ENCODE measurements at places on chromosomes 1 and 21.
A peak's percentile ranks its signal among the peaks of the same experiment; 100 is the strongest.

DNA sequence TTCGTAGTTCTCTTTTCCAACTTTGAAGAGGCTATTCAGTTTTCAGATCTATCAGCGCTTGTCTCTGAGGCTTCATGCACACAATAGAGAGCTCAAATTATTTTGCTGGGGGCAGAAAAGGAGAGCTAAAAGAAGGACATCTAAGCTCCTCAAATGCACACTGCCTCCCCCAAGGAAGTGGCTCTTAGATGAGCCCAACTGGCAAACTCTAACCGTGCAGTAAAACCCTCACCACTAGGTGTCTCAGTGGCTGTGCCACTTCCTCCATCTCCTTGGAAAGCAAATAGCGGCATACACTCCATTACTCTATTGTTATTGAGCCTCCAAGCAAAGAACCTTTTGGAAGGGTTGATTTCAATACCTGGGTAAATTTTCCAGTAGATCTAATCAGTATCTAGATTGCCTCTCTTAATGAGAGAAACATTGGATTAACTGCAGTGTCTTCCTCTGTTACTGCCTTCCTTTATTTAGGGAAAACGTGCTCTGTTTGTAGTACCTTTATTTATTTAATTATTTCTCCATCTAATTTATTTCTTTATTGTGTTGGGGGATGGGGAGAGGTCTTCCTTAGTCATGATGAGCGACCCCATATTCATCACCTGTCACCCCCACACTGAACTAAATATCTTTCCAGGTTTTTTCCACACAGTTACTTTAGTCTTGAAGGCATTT is 9.2 kb upstream of the SFPQ start:
- DNase-seq: peak; percentile 76

DNA sequence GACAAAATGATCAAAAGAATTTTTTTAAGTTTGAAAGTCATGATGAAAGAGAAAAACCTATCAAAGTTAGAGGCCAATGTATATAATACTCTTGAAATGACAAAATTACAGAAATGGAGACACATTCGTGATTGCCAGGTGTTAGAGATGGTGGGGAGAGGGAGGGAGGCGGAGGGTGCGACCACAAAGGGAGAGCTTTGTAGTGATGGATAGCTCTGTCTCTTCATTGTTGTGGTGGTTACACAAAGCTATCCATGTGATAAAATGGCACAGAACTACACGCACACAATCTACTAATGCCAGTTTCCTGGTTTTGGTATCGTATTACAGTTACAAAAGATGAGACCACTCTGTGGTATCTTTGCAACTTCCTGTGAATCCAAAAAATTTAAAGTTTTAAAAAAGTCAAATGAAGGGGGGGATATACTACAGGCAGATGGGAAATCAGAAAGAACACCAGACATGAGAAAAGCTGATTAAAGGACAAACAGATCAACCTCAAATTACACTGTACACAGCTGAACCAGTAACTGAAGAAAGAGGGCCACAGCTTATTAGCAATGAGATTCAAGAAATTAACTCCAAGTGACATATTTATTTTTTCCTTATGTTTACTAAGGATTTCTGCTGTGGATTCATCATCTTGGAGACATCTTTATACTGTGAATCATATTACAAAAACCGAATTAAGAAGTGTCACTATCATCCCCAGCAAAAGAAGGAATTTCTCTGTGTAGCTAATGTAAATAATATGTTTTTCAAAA is 199.1 kb downstream of the SLC45A1 start:
- no peak for DNase-seq

GRCh38 chr1:24898152-24898908 is 31.7 kb downstream of the RUNX3 start:
- peak; percentile 79 for DNase-seq

GRCh38 chr1:45594412-45594811 is 10.6 kb downstream of the NASP start:
- no peak for DNase-seq

DNA sequence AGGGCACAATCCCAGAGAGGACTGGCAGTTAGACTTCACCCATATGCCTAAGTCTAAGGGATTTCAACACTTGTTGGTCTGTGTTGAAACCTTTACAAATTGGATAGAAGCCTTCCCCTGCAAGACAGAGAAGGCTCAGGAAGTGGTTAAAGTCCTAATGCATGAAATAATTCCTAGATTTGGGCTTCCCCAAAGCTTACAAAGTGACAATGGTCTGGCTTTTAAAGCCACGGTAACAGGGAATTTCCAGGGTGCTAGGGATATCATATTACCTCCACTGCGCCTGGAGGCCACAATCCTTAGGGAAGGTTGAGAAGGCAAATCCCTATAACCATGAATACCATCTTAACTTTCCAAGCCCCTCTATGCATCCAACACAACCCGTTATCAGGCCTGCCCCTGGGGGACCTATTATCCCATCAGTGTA is 3.3 kb upstream of the FMO4 start:
- no peak for DNase-seq

DNA sequence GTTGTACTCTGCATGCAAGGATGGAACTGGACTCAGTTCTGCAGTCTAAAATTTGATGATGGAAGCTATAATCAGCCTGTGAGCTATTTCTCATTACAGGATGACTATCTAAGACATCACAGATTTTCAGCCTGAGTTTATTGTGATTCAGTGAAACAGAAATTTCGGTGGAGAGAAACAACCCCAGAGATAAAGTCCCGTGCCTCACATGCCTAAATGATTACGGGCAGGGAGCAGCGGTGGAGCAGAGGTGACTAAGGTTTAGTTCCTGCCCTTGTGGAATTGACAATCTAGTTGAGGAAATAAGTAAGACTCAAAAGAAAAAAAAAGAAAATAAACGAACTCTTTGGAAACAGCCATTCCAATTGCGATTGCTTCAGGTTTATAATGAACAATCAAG is 96.9 kb downstream of the GRIK3 start:
- DNase-seq: no peak

GRCh38 chr1:61053712-61054600 is 28.4 kb upstream of the NFIA start:
- DNase-seq: peak; percentile 55

DNA sequence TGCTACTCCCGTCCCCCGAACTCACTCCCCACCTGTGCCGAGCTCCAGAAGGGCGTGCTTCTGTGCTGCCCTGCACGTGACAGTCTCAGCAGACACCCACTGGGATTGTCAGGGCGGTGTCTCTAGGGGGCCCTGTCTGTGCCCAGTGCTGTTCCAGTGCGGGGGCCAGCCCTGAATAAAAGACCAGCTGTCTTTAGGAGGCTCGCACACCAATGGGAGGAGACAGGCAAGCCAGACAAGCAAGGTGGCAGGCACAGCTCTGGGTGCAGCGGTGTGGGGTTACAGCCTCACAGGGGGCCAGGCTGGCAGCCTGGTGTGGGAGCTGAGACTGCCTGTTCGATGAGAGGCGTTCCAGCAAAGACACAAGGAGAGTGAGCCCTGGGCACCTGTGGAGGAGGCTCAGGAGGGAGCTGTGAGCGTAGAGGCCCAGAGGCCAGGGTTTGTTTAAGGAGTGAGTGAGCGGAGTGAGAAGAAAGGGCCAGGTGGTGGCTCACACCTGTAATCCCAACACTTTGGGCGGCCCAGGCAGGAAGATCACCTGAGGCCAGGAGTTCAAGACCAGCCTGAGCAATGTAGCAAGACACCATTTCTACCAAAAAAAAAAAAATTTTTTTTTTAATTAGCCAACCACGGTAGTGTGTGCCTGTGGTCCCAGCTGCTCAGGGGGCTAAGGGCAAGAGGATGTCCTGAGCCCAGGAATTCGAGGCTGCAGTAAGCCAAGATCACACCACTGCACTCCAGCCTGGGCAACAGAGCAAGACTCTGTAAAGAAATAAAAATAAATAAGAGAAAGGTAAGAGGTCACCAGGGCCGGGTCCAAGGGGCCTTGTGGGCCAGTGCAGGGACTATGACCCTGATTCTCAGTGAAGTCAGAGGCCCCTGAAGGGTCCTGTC is 48.2 kb upstream of the ARHGEF16 start:
- DNase-seq: no peak

- DNase-seq: no peak
Observed at GRCh38 chr1:15939181-15940109, 36.5 kb downstream of the ZBTB17 start.

GRCh38 chr1:76867342-76868130 is at the start of gene ST6GALNAC5:
Gene ST6GALNAC5 (plus strand): TSS chr1:76867480.
- peak; percentile 47 for DNase-seq

All from WTC11 (cell line).